Amniotic stem cell (primary cell): ENCODE measurements at places on chromosomes 3 and 15.

DNA sequence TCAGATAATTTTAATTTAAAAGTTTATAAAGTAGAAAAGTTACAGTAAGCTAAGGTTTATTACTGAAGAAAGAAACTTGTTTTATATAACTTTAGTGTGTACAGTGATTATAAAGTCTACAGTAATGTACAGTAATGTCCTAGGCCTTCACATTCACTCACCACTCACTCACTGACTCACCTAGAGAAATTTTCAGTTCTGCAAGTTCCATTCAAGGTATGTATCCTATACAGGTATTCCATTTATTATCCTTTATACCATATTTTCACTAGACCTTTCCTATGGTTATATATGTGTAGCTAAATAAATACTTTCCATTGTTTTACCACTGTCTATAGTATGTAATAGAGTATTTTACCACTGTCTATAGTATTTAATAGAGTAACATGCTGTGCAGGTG lies 33.2 kb upstream of the MME start:
- no peak for DNase-seq

DNA sequence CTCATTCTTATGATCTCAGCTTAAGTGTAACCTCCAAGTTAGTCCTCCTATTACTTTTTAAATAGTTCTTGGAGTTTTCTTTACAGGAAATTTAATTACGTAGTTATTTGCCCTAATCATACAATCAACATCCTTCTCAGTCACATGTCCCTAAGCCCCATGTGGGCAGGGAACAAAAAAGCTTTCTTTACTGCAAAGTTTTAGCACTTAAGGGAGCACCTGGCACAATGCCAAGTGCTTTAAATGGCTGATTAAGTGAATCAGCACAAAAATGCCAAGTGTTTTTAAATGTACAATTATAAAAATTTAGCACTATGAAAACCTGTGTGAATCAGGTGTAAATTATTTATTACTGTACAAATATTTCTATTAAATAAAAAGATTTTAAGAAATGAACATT lies 445.3 kb downstream of the C3orf38 start:
- DNase-seq = no peak

- DNase-seq = no peak
These were observed 48.3 kb upstream of the ATP2B2 start for GRCh38 chr3:10553591-10554235.

GRCh38 chr15:67967871-67968431 lies 86.2 kb upstream of the PIAS1 start:
- no peak for DNase-seq

GRCh38 chr3:195867631-195868335 lies 40.6 kb downstream of the TNK2 start:
- no peak for DNase-seq

DNA sequence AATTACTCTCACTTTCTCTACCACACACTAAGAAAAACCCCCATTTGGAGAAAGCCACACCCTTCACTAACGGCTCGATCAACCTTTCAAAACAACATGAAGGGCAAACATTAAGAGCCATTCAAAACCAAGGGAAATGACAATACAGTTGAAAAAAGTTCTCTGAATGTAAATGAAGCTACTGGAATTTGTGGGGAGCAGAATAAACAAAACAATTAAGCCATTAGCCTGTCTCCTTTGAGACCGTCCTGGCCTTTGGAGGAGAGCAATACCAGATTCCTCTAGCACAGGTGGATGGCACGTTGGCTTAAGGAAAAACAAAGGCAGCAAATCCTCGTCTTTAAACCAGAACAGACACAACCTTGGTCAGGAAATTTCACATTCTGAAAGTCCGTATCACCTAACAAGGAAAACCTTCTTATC lies 18.7 kb downstream of the MYO1E start:
- DNase-seq = no peak
